ENCODE measurements at places on chromosomes 2 and 18.

GRCh38 chr2:24762518-24762917 lies 30.7 kb downstream of the PTRHD1 start:
- DNase-seq = no peak

- no peak for DNase-seq
Observed at GRCh38 chr18:57940166-57940660, 103.8 kb upstream of the NEDD4L start.

DNA sequence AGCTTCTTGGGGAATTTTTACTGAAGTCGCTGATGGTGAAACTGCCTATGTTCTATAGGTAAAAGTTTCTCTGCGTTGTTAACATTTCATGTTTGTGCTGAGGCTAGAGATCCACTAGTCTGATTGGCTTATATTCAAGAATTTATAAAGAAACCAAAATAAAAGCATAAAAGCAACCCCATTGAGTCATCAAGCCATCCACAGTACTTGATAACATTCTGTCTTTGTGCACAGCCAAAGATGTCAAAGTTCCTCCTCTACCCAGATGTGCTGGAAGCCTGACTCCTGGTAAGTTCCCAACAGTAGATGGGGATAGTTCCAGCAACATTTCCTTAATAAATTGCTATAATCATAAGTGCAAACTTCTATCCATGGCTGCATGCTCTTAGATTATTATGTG lies 107.8 kb downstream of the TANC1 start:
- no peak for DNase-seq

- DNase-seq = no peak
Observed at GRCh38 chr2:77457665-77458064, 64.5 kb downstream of the LRRTM4 start.

GRCh38 chr2:11457935-11458334 lies 8.0 kb downstream of the E2F6 start:
- no peak for DNase-seq

Measured in CD4-positive, alpha-beta T cell treated with Interleukin-2 at 100 ng/mL for 4 hours (primary cell).